ENCODE measurements at places on chromosomes 1 and 21.

- DNase-seq = no peak
These were observed 7.7 kb downstream of the GAS5 start for GRCh38 chr1:173860065-173860464.

DNA sequence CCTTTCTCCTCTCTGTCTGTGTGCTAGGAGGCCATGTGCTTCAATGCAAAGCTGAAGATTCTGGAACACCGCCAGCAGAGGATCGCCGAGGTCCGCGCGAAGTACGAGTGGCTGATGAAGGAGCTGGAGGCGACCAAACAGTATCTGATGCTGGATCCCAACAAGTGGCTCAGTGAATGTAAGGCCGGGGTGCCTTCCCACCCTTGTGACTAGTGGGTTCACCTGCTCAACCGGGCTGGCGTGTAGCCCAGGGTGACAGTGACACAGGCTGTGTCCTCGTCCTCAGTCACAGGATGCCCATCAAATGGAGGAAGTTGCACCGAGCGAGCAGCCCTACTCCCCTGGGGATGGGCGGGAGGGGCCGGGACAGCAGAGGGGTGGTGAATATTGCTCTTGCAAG is 544.1 kb downstream of the KIF26B start:
- DNase-seq = no peak

DNA sequence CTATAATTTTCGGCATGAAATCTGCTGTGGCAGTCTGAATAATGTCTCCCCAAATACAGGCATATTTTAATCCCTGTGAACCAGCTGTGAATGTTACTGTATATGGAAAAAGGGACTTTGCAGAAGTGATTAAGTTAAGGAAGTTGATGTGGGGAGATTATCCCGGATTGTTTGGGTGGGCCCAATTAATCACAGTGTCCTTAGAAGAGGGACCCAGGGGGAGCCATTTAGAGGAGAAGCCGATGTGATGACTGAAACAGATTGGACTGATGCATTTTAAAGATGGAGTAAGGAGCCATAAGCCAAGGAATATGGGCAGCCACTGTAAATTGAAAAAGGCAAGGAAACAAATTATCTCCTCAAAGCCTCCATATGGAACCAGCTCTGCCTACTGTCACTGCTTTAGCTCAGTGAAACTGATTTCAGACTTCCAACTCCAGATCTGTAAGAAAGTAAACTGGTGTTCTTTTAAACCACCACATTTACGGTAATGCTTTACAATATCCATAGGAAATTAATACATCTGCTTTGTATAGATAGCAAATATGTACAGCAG is 61.1 kb upstream of the GPR88 start:
- DNase-seq = no peak

DNA sequence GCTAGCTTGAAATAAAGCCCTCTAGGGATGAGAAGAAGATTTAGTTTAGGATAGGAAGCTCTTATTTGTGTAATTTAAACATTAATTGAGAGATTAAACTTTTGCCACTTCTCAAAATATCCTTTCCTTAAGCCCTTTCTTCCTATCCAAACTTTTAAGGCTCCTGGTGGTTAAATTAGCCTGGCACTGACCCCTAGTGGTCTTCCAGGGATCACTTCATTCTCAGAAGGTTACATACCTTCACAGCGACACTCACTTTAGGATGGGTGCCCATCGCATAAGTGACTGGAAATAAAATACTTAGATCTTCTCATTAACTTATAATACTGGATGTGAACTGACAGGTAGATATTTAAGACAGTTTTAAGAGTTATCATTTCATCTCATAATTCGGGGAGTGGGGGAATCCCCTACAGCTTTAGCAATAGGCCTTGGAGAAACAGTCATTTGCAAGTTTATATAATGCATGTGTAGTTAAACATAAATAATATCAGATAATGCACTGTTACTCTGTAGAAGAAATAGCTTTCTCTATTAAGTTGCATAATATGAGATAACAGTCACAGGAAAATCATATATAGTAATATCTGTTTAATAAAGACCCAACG is 7.4 kb downstream of the LHX9 start:
- DNase-seq = no peak

- DNase-seq = no peak
These were observed 317.7 kb upstream of the DAB1 start for GRCh38 chr1:57741521-57741920.

Measured in T-helper 1 cell (primary cell).